ENCODE measurements at places on chromosomes 13 and 19.
A peak's percentile ranks its signal among the peaks of the same experiment; 100 is the strongest.

DNA sequence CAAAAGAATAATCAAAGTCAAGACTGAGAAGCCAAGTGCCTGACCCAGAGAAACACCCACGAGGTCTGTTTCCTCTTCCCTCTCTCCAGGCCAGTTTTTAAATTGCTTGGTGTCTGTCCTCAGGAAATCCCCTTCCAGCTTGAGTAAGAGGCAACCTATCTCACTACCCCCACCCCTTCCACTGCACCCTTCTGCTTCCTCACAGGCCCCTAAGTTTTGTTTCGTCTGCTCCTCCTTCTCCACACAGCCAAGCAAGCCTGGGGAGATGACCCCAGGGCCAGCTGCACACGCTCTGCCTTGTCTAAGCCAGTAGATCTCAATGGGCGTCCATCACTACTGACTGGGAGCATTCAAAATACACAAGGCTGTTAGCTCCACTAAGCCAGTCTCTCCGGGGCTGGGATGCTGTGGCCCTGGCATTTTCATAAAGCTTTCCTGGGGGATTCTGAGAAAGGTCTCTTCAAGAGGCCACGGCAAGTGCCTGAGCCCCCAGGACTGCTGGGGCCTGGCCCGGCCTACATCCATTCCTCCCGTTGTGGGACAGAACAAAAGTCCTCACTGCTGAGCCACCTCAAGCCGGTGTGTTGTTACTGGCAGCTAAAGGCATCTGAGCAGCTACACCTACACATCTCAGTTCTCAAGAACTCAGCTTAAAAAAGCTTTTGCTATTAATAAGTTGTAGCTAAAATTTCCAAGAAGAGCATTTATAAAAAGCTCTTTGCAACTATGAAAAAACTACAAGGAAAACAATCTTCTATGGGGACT is 14.9 kb upstream of the IL4I1 start:
- no peak for DNase-seq

GRCh38 chr19:31253526-31254179 is 95.6 kb downstream of the TSHZ3 start:
- peak; percentile 2 for DNase-seq

DNA sequence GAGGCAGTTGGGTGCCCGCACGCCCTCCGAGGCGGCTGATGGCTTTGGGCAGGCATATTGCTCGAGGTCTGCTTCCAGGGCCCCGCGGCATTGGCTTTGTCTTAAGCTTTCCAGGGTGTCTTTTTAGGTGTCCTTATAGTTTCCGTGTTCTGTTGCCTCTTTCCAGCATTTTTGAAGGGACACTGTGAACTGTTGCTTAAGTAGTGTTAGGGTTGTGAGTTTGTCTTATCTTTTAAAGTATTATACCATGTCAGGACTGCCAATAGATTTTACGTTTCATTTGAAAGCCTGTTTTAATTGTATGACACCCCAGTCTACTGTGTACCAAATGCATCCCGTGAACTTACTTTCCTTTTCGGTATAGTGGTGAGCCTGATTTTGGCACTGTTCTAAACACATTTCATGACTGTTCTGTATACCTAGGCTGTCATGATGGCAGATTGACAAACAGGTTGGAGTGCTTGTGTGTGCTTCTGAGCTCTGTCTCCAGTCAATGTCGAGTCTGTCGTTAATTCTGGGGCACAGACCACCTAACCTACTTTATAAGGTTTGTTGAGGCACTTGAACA is 656 bp downstream of the PCCA start:
- no peak for DNase-seq

DNA sequence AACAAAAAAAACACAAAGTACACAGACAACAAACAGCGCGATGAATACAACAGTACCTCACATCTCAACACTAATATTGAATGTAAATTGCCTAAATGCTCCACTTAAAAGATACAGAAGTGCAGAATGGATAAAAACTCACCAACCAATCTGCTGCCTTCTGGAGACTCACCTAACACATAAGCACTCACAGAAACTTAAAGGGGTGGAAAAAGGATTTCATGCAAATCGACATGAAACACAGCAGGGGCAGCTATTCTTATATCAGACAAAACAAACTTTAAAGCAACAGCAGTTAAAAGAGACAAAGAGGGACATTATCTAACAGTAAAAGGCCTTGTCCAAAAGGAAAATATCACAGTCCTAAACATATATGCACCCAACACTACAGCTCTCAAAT is 209.5 kb downstream of the ABCC4 start:
- no peak for DNase-seq

DNA sequence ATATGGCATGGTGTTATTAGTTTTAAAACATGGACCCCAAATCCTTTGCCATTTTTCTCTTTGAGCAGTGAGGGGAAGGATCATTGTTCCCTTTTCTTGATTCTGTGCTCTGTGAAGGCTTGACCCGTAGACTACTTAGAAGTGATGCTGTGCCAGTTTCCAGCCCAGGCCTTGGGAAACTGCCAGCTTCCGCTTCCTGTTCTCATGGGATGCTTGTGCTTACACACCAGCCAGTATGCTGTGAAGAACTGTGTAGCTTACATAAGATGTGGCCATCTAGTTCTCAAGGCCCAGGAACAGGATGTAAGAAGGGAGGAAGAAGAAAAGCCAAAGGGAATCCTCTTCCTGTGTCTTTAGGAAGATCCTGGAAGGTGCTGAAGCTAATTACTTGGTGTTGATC is 180.9 kb downstream of the PCCA start:
- DNase-seq: no peak

DNA sequence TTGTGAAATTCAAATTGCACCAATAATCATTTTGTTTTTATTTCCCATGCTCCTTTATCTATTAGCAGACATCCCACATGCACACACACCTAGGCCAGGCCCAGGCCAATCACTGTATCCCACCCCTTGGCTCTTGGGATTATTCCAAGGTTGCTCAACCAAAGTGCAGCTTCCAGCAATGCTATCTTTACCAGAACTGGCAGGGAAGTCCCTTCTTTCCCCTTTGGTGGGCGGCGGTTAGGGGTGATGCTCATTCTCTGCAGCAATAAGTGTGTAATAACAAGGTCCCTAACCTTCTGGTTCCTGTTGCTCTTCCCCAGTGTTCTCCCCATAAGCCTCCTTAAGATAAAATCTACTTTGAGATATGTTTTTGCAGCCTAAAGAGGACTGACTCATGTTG is 18.3 kb upstream of the KCTD12 start:
- no peak for DNase-seq

- peak; percentile 17 for DNase-seq
These were observed 55.2 kb downstream of the ELF1 start for GRCh38 chr13:40963927-40964326.

DNA sequence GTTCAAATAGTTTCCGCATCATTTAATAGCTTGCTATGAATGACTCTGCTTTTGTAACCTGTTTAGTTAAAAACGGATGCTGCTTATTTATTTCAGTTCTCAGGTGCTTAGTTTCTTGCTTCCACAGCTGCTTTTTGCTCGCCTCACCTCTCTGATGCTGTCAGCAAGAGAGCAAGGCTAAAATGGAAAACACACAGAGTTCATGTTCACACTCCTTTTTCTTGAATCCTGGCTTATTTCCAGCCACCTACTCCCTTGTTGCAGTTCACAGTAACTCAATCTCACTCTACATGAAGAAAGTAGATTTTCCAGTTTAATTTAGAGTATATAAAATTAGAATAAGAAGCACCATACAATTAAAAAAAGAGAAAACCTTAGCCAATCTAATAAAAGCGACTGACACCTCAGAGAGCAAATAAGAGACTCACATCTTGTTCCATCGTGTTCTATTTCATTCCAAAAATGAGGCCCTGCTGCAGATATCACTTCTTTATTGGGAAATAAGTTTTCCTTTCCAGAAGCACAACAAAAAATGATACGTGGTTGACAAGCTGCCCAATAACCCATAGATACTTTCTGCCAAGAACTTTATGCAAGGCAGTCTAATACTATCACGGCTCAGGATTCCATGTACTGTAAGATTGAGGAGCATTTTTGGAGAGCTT is 326.1 kb upstream of the SLITRK1 start:
- no peak for DNase-seq

DNA sequence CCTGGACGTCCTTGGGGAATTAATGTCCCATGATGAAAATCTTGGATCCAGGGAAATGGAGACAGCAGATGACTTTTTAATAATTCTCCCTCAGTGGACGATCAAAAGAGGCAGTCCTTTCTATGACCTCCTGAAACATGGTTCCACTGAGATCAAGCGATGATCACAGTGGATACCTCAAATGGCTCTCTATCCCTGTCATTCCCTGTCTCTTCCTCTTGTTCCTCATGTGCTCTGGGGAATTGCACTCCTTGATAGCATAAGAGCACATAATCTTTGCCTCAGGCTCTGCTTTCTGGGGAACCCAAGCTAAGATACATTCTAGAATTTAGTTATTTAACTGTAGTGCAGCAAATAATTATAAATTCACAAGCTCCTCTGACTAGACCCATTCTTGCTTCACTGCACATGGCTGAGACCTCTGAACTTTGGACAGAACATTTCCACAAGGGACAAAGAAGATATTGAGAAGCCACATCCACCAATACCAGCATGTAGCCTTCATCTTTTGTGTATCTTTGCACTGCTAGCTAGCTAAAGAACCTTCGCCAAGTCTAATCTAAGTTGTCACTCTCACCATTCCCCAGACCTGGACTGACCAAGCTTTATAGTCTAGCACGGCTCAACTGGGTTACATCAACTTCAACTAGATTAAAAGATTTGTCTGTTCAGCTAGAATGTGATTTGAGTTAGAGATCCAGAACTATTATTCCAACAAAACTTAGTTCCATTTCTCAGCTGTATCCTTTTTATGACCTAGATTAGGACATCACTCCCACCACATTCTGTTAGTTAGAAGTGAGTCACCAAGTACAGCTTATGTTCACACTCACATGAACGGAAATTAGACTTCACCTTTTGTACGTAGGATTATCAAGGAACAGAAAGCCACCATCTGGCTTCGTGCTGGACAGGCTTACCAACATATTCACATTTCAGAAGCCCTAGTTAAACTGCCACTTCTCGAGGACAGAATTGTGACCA is 142.7 kb downstream of the SUCLA2 start:
- peak; percentile 44 for DNase-seq

DNA sequence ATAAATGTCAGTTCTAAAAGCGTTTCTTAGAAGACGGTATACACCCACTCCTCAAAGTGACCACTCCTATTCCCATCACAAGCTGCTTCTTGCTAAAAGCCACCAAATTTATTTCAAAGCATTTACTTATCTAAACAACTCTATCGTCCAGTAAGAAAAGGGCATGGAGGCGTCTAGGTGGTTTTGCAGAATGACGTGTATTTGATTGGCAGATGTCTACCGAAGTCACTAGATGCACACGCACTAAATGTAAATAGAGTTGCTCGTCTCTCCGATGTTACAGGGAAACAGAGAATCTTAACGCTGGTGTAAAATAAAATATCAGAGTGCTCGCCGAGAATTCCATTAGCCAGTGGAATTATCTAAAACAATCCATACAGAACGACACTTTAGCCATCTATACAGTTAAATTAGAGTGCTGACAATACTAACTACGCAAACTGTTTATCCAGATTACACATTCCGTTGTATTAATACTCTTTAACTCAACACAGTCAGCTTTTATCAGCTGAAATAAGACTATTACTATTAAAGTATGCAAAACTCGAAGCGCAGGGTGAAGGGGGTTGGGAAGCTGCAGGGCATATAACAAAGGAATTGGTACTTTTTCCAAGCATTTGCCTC is 1.9 kb downstream of the KLF12 start:
- no peak for DNase-seq

DNA sequence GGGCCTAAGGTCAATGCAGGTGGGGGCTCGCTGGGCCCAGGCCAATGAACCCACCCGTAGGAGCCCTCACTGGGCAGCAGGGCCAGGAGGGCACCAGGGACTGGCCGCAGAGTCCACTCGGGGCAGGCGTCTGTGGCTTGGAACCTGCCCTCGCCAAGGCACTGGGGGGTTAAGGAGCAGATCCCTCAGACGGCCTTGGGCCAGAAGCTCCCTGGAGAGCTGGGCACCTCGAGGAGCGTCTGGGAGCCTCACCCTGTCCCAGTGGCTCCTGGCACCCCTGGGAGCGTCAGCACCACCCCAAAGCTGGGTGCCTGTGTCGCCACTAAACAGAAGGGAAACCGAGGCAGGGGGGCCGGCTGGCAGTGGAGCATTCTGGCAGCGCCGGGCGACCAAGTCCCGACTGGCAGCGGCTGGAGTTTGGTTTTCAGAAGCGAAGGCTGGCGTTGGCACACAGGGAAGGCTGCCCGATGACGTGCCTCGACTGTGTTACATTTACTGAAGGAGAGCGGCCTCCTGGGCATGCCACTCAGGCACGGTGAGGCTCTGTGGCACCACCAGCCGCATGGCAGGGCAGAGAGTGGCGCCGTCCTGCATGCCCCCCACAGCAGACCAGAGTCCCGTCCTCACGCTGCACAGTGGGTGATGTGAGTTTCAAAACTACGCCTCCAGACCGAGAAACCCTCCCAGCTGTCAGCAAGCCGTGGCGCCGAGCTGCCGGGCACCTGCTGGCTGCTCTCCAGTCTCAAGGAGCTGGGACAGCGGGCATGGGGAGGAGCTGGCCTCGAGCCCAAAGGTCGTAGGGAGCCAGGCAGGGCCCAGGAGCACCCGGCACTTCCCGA is 9.2 kb upstream of the MEX3D start:
- DNase-seq: no peak

DNA sequence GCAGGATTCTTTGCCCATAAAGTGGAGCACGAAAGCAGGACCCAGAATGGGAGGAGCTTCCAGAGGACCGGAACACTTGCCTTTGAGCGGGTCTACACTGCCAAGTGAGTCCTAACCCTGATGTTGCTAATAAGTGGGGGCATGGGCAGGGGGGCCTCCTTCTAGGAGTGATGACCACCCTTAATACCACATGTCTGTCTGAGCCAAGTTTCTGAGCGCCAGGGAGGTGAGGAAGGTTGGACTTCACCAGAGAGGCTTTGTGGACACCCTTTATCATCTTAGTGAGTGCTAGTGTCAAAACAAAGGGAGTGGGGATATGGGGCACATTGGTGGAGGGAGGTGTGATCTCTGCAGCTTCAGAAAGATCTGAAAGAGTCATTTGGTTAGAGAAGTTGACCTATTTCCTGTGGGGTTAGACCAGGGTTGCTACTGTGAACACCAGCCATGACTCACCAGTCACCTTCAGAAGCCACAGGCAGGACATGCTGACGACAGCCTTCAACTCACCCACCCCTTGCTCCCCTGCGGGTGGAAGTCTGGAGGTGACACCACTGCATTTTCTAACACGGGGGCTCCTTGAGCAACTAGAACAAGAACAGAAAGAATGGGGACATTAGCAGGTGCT is 8.8 kb downstream of the ALOX5AP start:
- peak; percentile 20 for DNase-seq

GRCh38 chr13:40595693-40596092 is 70.7 kb downstream of the FOXO1 start:
- DNase-seq: peak; percentile 35

DNA sequence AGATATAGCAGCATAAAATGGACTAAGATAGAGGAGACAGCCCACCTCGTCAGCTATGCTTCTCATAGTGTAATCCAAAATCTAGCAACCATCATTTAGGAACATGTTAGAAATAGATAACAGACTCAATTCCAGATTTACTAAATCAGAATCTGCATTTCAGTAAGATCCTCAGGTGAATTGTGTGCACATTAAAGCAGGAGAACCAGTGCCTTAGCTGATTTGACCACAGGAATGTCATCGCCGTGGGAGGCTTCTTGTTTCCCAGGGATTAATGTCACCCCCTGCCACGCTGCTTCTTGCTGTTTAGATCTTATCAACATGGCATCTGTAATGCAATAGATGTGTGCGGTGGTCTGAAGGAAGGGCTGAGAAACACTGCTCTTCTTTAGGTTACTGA is 84.0 kb downstream of the GPC5 start:
- DNase-seq: no peak
